ENCODE measurements at places on chromosomes 2 and 18. TPM values are rescaled to one million over a fixed set of nuclear protein-coding genes. Genes with fewer than 3 reads are reported as not detected.

DNA sequence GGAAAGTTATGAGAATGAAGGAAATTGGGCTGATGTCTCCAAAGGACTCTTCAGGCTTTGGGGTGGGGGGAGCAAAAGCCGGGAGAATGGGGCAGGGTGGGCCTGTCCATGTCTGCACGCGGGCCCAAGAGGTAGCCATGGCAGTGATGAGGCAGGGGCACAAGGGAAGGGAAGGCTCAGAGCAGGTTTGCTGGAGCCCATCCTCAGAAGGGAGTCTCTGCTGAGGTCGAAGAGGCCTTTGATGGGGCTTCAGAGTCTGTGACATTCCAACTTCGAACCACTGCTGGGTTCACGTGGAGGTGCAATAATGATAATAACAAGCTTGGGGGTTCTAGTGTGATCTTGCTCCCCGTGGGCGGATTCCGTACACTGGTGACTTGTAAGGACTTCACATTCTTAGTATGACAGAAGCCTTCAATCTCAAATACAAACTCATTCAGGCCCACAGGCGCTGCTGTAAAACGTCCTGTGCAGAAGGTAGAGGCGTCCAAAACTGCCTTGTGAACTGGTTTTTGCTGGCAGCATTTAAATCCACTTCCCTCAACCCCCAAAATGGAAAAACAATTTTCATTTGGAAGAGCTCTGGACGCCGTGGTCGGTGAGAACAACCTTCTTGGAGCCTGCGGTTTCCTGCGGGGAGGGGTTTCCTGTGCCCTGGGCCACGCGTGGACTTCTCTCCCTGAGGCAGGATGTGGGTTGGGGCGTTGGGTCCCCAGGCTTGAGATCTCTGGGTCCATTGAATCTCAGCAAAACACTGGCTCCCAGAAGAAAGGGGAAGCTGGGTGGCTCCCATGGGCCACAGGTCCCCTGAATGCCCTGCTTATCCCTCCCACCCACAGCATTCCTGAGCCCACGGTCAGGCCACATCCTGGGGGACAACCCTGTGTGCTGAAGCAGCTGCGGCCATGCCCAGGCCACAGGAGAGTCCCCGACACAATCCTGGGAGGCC lies 151.0 kb downstream of the TPO start:
- no peaks in the 10 kb centered on the region for H3K36me3 ChIP-seq
- no peak overlapping the region for H3K27ac ChIP-seq
- no peak overlapping the region for H3K4me3 ChIP-seq
- no peaks in the 10 kb centered on the region for H3K27me3 ChIP-seq
- H3K4me1 ChIP-seq: peaks cover 8% of the 10 kb centered on the region

GRCh38 chr2:73020306-73020656 lies 51.2 kb downstream of the SFXN5 start:
- no peaks in the 10 kb centered on the region for H3K27me3 ChIP-seq
- H3K27ac ChIP-seq: no peak overlapping the region
- no peak for DNase-seq
- H3K4me3 ChIP-seq: no peak overlapping the region
- no peaks in the 10 kb centered on the region for H3K4me1 ChIP-seq

- peak overlapping the region; percentile 80 for H3K4me3 ChIP-seq
- DNase-seq: peak; percentile 76
- H3K27me3 ChIP-seq: no peaks in the 10 kb centered on the region
- peaks cover 44% of the 10 kb centered on the region for H3K4me1 ChIP-seq
- H3K36me3 ChIP-seq: peaks cover 9% of the 10 kb centered on the region
Observed at GRCh38 chr2:96163768-96164429, 18.7 kb upstream of the DUSP2 start.

DNA sequence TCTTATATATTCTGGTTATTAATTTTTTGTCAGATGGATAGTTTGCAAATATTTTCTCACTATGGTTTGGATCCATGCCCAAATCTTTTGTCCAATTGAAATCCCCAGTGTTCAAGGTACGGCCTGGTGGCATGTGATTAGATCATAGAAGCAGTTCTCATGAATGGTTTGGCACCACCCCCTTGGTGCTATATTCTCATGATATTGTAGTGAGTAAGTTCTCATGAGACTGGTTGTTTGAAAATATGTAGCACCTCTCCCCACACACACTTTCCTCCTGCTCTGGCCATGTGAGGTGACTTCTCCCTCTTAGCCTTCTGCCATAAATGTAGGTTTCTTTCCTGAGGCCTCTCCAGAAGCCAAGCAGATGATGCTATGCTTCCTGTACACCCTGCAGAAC lies 107.7 kb upstream of the KYNU start:
- H3K27me3 ChIP-seq: no peaks in the 10 kb centered on the region
- H3K36me3 ChIP-seq: no peaks in the 10 kb centered on the region
- no peak overlapping the region for H3K27ac ChIP-seq

GRCh38 chr2:238506371-238507068 lies 79.8 kb downstream of the ASB1 start:
- no peaks in the 10 kb centered on the region for H3K36me3 ChIP-seq
- no peak overlapping the region for H3K27ac ChIP-seq
- H3K4me3 ChIP-seq: no peak overlapping the region
- H3K4me1 ChIP-seq: peaks cover 2% of the 10 kb centered on the region
- H3K27me3 ChIP-seq: peaks cover 6% of the 10 kb centered on the region

DNA sequence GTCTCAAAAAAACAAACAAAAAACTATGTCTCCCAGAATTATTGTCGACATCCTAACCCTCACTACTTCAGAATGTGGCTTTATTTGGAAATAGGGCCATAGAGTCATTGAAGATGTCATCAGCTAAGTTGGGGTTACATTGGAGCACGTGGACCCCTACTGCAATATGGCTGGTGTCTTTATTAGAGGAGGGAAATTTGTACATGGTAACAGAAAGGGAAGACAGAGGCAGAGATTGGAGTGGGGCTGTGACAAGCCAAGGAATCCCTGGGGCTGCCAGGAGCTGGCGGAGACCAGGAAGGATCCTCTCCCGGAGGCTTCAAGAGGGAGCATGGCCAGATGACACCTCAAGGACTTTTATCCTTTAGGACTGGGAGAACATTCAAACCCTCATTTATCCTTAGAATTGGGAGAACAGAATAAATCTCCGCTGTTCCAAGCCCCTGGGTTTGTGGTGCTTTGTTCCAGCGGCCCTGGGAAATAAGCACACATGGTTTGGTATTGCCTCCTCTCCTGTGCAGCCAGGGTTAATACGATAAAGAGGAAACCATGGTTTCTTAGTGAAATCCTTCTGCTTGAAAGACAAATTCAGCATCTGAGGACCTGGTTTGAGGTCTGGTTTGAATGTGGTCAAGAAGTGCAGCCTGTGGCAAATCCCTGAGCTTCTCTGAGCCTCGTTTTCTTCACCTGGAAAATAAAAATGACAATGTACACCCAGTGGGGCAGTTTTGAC lies 184.7 kb downstream of the MYCN start:
- H3K36me3 ChIP-seq: no peaks in the 10 kb centered on the region
- DNase-seq: no peak
- H3K27me3 ChIP-seq: no peaks in the 10 kb centered on the region
- H3K4me1 ChIP-seq: no peaks in the 10 kb centered on the region
- no peak overlapping the region for H3K27ac ChIP-seq

DNA sequence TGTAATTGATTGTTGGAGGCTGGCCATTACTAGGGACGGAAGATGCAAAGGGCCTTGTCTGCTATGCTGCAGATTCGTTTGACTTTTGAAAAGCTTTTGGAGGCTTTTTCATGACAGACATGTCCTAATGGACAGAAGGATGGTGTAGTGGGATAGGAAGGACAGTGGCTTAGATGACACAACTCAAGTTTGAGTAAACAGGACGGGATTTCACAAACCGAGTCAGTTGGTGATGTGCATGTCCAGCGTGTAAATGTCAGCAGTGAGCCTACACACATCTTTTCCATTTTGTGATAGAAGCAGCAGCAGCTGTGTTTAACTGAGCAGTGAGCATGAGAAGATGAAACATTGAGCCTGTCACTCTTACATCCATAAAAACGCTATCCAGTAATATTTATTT lies 76.0 kb downstream of the NCK2 start:
- no peak for DNase-seq
- no peaks in the 10 kb centered on the region for H3K27me3 ChIP-seq
- peaks cover 45% of the 10 kb centered on the region for H3K36me3 ChIP-seq
- peaks cover 51% of the 10 kb centered on the region for H3K4me1 ChIP-seq
- H3K4me3 ChIP-seq: no peak overlapping the region

- DNase-seq: no peak
- H3K27ac ChIP-seq: no peak overlapping the region
- no peaks in the 10 kb centered on the region for H3K27me3 ChIP-seq
- no peak overlapping the region for H3K4me3 ChIP-seq
Observed at GRCh38 chr2:232008907-232009638, 47.6 kb downstream of the DIS3L2 start.

- H3K27ac ChIP-seq: no peak overlapping the region
- DNase-seq: no peak
- H3K4me1 ChIP-seq: no peaks in the 10 kb centered on the region
- no peaks in the 10 kb centered on the region for H3K36me3 ChIP-seq
- H3K27me3 ChIP-seq: no peaks in the 10 kb centered on the region
Observed at GRCh38 chr2:11027195-11027594, 115.5 kb downstream of the KCNF1 start.

DNA sequence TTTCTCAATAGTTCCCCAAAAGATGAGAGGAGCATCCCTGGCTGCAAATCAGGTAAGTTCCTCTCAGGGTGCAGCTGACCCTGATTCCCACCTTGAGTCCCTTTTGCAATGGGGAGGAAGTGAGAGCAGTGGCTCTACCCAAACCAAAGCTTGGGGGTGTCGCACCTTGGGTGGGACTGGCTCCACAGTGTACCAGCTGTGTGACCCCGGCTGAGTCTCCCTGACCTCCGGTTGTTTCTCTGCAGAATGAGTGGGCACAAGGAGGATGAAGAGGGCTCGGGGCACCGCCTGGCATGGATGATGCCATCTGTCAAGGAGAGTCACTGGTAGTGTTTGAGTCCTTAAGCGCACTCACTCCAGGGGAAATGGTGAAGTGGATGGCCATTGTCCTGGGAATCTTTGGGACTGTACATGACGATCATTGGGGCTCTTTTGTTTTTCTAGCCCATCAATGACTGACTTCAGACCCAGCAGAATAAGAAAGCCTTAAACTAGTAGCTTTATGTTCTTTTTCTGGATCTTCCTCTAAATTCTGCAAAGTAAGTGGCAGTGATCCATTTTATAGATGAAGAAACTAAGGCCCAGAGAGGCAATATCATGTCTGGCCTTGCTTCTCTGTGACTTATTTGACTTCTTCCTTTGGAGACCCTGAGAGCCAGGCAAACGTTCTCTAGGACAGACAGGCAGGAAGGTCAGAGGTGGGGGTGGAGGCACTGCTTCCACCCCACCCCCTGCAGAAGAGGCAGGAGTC lies 106.3 kb upstream of the ST3GAL5 start:
- no peak for DNase-seq
- H3K4me3 ChIP-seq: peak overlapping the region; percentile 57
- H3K4me1 ChIP-seq: peaks cover 64% of the 10 kb centered on the region
- no peaks in the 10 kb centered on the region for H3K27me3 ChIP-seq
- peak overlapping the region; percentile 90 for H3K27ac ChIP-seq
- peaks cover 2% of the 10 kb centered on the region for H3K36me3 ChIP-seq

- no peak overlapping the region for H3K4me3 ChIP-seq
- no peak overlapping the region for H3K27ac ChIP-seq
- H3K27me3 ChIP-seq: no peaks in the 10 kb centered on the region
- DNase-seq: no peak
- H3K4me1 ChIP-seq: no peaks in the 10 kb centered on the region
- no peaks in the 10 kb centered on the region for H3K36me3 ChIP-seq
Observed at GRCh38 chr2:59277671-59278070, 1036.5 kb upstream of the FANCL start.

DNA sequence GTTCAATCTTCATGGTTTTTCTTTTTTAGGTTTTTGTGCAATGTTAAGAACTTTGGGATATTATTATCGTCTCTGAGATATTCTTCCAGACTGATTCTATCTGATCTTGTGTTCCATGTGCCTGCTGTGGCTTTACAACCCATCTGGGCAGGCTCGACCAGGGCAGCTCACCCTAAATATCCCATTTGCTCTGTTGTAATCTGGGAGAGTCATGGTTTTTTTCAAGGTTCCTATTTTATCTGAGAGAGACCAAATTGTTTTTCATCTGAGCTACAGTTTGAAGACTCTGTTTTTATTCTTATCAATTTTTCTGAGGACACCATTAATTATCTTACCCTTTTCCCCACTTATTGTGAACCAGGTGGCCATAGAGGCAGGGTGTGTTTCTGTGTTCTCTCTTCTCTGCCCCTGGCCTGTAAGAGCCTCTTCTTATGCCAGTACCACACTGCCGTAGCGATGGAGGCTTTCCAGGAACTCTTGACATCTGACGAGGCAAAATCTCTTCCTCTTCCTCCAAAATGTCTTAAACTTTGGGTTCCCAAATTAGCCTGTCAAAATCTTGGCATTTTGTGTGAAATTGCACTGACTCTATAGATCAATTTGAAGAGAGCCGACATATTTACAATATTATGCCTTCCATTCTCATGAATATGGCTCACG lies 3.1 kb downstream of the SP140L start:
- DNase-seq: no peak
- peaks cover 70% of the 10 kb centered on the region for H3K36me3 ChIP-seq
- H3K4me3 ChIP-seq: peak overlapping the region; percentile 97
- no peaks in the 10 kb centered on the region for H3K27me3 ChIP-seq

DNA sequence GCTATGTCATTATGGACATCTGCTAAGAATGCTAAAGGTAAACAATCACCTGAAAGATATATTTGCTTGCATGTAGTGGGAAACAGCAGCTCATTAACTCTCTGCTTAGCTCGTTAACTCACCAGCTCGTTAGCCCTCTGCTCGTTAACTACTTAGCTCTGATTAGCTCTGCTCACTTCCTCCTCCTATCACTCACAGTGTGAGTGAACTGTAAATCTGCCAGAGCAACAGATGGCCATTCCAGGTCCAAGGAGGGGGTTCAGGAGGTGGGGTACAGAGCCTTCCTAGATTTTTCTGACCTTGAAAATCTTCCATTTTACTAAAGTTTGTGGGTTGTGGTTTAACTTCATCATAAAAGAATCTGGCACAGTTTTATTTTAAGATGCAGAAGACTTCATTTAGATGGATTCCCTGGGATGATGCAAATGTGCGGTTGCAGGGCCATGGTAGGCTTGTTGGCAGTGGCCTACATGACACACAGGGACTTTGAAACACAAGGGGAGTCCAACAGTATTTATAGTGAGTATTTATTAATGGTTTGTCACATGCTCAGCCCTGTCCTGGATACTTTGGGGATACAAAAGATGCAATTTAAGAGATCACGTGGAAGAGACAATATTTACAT lies 1633.7 kb upstream of the CELF4 start:
- no peak overlapping the region for H3K27ac ChIP-seq
- no peak for DNase-seq
- H3K27me3 ChIP-seq: peaks cover 2% of the 10 kb centered on the region
- H3K4me3 ChIP-seq: no peak overlapping the region
- no peaks in the 10 kb centered on the region for H3K36me3 ChIP-seq

GRCh38 chr2:96273763-96274162 lies 7.7 kb downstream of the CIAO1 start:
- H3K4me1 ChIP-seq: peaks cover 2% of the 10 kb centered on the region
- H3K36me3 ChIP-seq: peaks cover 31% of the 10 kb centered on the region
- H3K27ac ChIP-seq: no peak overlapping the region
- no peak overlapping the region for H3K4me3 ChIP-seq

- no peaks in the 10 kb centered on the region for H3K36me3 ChIP-seq
- peaks cover 3% of the 10 kb centered on the region for H3K4me1 ChIP-seq
- no peak overlapping the region for H3K27ac ChIP-seq
- no peak for DNase-seq
- H3K4me3 ChIP-seq: no peak overlapping the region
Observed at GRCh38 chr2:18614041-18614440, 24.7 kb upstream of the NT5C1B start.

Gene TXNDC2
- not detected for total RNA-seq

Gene CTDP1
- 41.6 TPM for total RNA-seq

Gene MERTK
- total RNA-seq: 0.89 TPM

Gene PPP1CB
- 174 TPM for total RNA-seq

Gene FMNL2
- total RNA-seq: 0.37 TPM

Gene CAPN14
- 0.17 TPM for total RNA-seq

Gene STARD6
- total RNA-seq: not detected

Gene DES
- not detected for total RNA-seq

Gene NTSR2
- total RNA-seq: not detected

All from activated naive CD8-positive, alpha-beta T cell treated with anti-CD3 and anti-CD28 coated beads, Interleukin-2, amount 10 ng/mL, durations not matched to agents 7 days and 5 days (primary cell).